Osteoblast (primary cell): ENCODE measurements at places on chromosomes 7 and 10. TPM values are rescaled to one million over a fixed set of nuclear protein-coding genes. Genes with fewer than 3 reads are reported as not detected.

DNA sequence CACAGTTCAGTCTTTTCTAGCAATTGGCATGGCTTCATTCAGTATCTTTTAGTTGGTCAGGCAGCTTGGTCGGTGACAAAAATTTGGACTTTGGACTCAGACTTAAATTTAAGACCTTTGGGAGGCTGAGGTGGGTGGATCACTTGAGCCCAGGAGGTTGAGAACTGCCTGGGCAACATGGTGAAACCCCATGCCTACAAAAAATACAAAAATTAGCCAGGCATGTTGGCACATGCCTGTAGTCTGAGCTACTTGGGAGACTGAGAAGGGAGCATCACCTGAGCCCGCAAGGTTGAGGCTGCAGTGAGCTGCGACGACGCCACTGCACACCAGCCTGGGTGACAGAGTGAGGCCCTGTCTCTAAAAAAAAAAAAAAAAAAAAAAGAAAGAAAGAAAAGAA is 19.5 kb upstream of the ITPRID1 start:
- DNase-seq, result no peak

DNA sequence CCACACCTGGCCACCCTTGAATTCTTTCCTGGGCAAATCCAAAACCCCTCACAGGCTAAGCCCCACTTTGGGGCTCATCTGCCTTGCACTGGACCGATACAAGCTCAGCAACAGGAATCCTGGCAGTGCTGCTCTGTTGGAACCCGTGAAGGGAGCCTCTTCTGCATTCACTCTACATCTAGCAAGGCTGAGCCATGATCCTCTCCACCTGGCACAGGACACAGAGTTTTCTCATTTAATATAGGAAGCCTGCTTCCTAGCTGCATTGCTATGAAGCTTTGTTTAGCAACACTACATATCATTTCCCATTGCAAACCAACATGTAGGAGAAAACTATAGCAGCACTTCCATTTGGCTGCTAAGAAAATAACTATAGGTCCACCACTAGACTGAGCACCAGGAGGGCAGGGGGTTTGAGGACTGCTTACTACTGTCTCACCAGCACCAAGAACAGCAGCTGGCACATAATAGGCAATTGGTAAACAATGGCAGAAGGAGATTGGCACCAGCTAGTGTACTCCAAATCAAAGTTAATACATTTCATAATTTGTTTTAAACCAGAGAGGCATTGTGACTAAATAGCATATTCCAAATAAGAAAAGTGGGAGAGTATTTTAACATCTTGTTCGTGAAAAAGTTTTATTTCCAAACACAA is 56.1 kb downstream of the CPVL start:
- no peak for DNase-seq

- no peak for DNase-seq
These were observed 14.1 kb downstream of the ESYT2 start for GRCh38 chr7:158815083-158815799.

DNA sequence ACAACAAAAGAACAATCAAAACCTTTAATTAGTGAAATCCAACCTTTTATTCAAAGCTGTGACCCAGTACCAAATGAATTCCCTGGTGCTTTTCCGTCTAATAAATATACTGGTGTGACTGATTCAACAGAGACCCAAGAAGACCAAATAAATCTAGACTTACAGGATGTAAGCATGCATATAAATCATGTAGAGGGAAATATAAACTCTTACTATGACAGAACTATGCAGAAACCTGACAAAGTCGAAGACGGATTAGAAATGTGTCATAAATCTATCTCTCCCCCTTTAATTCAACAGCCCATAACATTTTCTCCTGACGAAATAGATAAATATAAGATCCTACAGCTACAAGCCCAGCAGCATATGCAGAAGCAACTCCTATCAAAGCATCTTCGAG is 540.6 kb upstream of the TEX47 start:
- DNase-seq, result no peak

DNA sequence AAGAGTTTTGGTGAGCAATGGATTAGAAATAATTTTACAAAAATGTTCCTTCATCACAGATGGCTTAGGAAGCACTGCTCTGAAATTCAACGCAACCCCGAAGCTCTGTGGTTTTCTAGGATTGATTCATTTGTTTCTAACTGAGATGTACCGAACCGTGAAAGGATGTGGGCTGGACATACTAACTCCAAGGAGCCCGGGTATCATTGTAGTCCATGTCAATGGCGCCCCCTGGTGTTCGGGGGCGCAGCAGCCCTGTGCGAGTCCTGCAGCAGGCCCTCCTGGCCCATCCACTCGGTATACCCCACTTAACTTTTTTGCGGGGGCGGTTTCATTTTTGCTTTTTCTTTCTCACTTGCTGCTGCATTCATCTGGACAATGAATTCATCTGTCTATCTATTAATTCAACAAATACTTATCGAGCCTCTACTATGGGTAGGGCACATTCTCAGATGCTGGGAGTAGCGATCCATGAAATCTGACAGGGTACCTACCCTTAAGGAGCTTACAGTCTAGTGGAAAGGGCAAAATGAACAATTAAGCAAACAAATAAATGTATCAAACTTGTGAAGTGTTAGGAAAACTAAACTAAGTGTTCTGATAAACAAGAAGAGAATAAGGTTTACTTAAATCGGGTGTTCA is 25.2 kb upstream of the ITPRID1 start:
- peak; percentile 45 for DNase-seq

DNA sequence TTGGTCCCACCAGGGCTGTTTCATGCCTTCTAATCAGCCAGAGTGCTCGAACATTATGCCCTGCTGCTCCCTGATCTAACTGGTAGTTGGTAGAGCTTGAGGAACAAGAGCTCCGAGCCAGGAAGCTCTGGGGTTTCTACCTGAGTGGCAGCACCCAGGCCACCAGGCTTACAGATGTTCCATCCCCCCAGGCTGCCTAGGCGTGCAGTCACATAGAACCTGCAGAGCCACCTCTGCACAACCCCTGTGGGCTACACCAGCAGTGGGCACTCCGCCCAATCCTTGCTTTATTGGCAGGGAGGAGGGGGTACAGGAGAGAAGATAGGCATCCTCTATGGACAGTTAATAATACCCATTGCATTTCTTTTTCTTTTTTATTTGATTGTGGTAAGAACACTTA is 21.8 kb downstream of the MAP3K8 start:
- DNase-seq, result peak; percentile 8

DNA sequence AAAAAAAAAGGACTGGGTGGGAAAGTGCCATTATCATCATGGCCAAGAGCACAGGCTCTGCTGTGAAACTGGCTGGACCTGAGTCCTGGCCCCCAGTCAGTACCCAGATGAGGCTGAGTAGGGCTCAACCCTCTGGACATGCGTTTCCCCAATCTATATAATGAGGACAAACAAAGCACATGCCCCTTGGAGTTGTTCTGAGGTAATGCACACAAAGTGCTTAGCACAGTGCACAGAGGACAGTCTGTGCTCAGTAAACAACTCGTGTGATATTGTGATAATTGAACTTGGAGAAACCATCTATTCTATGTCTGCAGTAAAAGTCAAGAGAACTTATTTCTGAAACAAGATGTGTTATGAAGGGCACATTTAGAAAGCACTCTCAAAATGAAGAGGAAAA is 138.8 kb downstream of the KCNMA1 start:
- DNase-seq, result no peak

GRCh38 chr10:48533951-48534720 is 70.7 kb downstream of the ARHGAP22 start:
- no peak for DNase-seq

DNA sequence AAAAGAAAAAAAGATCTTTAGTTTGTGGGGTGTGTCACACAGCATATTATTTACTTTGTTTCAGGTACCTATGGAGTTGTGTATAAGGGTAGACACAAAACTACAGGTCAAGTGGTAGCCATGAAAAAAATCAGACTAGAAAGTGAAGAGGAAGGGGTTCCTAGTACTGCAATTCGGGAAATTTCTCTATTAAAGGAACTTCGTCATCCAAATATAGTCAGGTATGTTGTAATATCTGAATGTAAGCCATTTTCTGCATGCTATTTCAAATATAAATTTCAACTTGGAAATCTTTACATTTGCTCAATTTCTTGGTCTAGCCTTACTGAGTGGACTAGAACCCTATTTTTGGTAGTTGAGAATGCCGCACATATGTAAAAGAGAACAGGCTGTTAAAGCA is 6.4 kb downstream of the CDK1 start:
- DNase-seq, result no peak

DNA sequence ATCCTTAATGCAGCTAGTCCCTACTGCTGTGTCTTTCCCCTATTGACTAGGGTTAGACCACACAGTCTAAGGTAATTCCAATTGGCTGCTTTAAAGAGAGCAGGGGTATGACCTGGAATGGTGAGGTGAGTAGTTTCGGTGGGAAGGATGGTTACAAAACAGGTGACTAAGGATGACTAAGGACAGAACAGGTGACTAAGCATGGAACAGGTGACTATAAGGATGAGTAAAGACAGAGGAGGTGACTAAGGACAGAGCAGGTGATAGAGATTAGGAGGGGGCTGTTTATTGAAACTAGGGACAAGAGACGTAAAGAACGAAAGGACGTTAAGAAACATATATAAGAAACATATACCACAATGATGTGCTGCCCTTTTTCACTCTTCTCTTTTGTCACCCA is 145.1 kb upstream of the TMEM106B start:
- DNase-seq, result no peak

DNA sequence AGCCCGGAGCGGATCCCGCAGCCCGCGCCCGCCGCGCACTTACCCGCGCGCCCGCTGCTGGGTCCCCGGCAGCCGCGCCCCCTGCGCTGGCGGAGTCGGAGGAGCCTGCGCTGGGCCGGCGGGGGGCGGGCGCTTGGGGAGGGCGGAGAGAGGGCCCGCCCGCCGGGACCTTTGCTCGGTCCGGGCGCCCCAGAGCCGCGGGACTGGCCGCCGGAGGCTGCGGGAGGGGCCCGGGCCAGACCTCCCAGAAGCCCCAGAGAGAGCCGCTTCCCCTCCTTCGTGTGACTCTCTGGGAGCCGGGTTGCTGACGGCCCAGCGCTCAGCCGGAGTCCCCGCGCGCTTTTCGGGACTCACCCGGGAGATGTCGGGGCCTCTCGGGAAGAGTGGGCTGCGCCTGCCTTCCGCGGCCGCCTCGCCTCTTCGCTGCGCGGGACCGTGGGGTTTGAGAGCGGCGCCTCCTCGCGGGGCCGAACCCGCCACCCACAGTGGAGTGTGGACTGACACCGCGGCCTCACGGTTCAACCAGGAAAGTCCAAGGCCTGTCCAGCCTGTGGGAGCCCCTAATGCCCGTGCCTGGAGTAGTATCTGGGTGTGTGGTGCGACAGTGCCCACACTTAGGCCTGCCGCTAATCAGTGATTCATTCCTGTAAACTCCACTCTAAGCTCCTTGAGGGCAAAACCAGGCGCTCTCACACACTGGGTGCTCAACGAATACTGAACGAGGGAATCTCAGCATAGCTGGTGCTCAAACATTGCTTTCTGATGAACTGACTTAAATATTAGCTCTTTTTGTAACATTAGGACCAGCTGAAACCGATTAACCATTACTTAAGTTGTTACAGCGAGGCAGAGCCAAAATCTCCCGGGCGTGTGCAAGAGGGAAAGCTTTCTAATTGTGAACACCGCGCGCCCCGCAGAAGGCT is at the start of gene GSDME:
Gene GSDME (minus strand): TSS at position 112 of the 923 bp plus-strand sequence. CDS start 7,690 bp downstream, outside the sequence.
- peak; percentile 94 for DNase-seq

ASB4 gene
- total RNA-seq, result not detected in 2 replicates

RAPGEF5 gene
- 1.1 and 1.5 TPM in 2 replicates for total RNA-seq

NEUROD6 gene
- total RNA-seq, result not detected in 2 replicates

SLC13A1 gene
- total RNA-seq, result not detected in 2 replicates
